ENCODE measurements at places on chromosomes 2 and 18. TPM values are rescaled to one million over a fixed set of nuclear protein-coding genes. Genes with fewer than 3 reads are reported as not detected.

- no peak for DNase-seq
Measured at GRCh38 chr2:96143848-96144480, 1.3 kb downstream of the DUSP2 start.

DNA sequence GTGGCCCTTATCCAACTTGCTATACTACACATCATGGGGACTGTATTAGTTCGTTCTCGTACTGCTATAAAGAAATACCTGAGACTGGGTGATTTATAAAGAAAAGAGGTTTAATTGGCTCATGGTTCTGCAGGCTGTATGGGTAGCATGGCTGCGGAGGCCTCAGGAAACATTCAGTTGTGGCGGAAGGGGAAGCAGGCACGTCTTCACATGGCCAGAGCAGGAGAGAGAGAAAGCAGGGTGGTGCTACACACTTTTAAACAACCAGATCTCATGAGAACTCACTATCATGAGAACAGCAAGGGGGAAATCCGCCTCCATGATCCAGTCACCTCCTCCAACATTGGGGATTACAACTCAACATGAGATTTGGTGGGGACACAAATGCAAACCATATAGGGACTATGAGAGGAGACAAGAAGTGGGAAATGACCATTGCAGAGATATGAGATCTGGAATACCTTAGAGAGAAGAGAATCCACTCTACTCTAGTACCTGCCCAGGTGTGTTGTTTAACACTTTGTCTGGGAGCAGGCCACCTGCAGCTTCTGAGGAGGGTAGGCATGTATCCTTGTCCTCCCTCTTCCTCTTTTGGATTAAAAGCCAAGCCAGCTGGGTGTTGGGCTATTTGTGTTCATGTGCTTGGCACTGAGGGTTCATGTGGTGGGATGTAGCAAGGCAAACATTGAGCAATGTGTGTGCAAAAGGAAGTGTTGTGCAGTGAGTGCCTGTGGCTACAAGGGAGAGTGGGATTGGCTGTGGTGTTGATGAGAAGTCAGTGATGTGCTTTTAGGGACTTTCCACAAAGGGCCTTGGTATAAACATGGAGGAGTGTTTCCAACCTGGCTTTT, 22.8 kb downstream of the TTLL4 start:
- no peak for DNase-seq

GRCh38 chr2:212908682-212909435, 242.6 kb downstream of the IKZF2 start:
- no peak for DNase-seq

DNA sequence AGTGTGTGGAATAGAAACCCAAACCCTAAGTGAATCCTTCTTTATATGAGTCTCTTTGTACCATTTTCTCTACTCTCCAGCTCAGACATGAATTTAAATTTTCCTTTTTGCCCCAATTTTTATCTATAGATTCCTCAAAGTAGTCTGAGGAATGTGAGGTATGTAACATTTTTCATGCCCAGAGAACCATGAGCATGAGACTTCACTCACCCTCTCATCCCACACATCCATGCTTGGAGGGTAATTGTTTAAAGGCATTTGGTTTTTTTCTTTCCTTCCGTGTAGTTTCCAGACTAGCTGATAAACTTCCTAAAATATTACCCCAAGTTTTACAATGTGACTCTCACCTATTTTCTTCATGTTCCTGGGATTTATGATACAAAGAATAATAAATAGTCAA, 2056.8 kb upstream of the CELF4 start:
- DNase-seq: no peak

DNA sequence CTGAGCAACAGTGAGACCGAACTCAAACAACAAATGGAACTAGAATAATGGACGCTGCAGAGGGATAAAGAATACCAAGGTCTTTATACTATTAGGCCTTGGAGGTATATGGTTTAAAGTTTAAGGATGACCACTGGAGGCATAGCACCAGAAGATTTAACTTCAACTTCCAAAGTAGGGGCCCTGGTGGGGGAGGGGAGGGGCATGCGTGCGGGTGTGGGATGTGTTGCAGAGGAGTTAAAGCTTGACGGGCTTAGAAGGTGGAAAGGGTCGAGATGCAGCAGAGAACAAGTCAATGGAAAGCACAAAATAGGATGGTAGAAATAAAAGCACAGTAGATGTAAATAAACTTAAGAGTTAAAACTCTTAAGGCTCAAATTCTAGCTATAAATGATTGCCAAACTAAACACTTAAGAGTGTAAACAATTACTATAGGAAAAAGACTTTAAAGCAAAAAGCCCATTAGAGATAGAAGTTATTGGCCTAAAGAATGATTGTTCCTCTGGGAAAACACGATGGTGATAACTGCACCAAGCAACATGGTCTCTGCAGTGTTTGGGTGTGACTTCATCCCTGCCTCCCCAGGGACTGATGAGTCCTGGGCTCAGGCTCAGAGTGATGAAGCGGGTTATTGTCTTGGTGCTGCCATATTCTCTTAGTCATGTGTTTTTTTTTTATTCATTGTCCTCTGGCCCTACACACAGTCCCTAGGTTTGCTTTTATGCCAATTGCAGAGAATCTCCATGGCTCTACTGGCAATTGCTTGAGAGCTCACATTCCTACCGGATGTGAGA, 13.0 kb downstream of the RRM2 start:
- DNase-seq: peak; percentile 43

GRCh38 chr2:237961637-237962036, 5.2 kb upstream of the UBE2F start:
- no peak for DNase-seq

- DNase-seq: peak; percentile 4
Measured at GRCh38 chr2:26246818-26247217, 2.1 kb downstream of the HADHB start.

ACVR1C gene
- 7.8 TPM for total RNA-seq

DNER gene
- 0.05 TPM for total RNA-seq

PLA2R1 gene
- 5.6 TPM for total RNA-seq

DUSP2 gene
- total RNA-seq: 1.9 TPM

KIF5C gene
- 0.16 TPM for total RNA-seq

NEUROD1 gene
- not detected for total RNA-seq

COL4A4 gene
- total RNA-seq: 0.36 TPM

UGT1A4 gene
- not detected for total RNA-seq

UGT1A3 gene
- total RNA-seq: not detected
